ENCODE measurements at places on chromosomes 1 and 21.

GRCh38 chr1:85088408-85088784 lies 40.1 kb upstream of the MCOLN3 start:
- DNase-seq, result no peak

- peak; percentile 69 for DNase-seq
These were observed 42.5 kb downstream of the LGR6 start for GRCh38 chr1:202235856-202236837.

DNA sequence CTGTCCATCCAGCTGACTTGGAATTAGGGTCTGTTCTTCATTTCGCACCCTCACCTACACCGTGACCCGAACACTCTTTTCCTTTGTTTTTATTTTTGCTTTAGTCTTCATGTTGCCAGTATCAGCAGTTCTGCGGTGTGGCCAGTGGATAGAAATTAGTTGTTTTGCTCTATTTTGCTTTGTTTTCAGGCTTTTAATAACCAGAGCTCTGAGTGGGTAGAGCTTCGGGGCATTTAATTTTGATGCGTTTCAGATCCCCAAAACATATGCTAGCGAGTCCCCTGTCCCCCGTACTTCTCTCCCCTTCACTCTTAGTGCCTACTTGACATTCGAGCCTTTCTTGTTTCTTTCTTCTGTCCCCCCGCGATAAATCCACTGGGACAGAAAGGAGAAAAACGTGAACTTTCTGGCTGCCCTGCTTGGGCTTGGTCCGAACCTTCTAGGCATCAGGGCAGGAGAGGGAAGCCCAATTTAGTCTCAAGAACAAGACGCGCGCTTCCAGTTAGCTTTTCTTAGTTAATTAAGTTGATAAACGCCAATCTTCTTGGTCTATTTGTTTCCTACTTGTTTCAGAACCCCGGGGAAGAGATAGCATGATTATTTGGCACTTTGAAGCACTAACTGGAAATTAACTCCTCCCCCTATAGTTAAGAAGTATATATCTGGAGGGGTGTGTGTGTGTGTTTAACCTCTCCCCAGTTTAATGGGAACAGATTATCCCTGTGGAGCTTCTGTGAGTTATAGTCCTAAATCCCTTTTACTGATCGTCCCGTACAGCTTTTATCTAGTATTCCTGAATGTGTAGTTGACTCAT lies 839 bp downstream of the SWT1 start:
- DNase-seq, result peak; percentile 8

DNA sequence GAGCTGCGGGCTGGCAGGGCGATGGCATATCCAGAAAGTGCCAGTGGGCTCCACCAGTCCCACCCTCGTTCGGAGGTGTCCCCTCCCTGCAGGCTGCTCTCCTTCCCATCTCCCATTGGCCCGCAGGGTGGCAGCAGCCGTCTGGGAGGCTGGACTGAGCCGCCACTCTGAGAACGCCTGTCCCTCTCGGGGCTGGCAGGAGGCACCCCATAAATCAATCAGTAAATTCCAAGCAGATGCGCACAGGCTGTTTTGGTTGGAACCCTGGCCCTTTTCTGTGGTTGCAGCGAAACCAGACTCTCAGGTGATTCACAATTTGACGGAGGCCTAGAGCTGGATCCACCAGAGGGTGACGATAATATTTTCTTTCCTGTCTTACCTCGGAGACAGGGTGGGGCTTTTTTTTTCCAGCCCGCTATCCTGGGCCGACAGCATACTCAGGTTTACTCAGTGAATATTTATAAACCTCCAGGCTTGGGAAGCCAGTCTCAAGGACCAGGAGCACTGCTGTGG lies 99.7 kb downstream of the GLIS1 start:
- DNase-seq, result no peak

DNA sequence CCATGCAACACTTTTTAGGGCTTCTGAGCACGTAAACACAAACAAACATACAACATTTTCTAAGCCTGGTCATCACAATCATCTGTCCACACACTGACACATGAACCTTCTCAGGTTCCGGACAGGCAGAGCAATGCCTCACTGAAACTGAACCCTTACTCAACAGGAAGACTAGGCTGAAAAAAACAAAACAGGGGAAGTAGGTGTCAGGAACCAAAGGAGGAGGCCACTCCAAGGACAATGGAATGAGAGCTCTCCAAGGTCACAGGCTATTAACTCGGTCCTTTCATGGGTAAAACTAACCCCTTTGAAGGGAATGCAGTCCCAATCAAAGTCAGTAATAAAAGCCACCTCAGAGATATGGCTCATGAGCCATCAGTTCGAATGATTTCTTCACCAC lies 76.6 kb downstream of the FAM78B start:
- DNase-seq, result no peak

Measured in neuronal stem cell (in vitro differentiated cells).